ENCODE measurements at places on chromosomes 16 and 17. TPM values are rescaled to one million over a fixed set of nuclear protein-coding genes. Genes with fewer than 3 reads are reported as not detected.

Gene ATF7IP2
- 22.6 TPM for total RNA-seq

Gene SLC35G6
- not detected for total RNA-seq

Gene NCOR1
- 169 TPM for total RNA-seq

Gene KCNJ2
- total RNA-seq = 15.7 TPM
